Stimulated activated CD4-positive, alpha-beta T cell treated with anti-CD3 and anti-CD28 coated beads, Interleukin-1b, Interleukin-23, amount 100 ng/mL, for 48 hours (primary cell): ENCODE measurements at places on chromosomes 4 and X.

DNA sequence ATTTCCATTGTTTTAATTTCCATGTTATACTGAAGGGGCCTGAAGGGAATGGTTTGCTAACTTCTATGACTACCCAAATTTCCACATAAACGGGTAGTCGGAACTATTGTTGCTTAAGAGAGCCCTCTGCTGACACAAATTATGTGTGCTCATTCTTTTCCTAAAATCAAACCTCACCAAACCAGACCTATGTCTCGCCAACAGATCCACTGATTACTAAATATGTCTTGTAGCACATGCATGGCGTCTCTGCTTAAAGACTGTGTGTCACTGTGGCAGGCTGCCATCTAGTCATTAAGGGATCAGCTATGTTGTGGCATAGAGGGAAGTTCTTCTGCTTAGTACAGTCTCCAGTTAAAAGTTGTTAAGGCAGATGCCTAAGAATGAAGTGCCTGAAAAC lies 25.1 kb downstream of the PIR start:
- DNase-seq = no peak

DNA sequence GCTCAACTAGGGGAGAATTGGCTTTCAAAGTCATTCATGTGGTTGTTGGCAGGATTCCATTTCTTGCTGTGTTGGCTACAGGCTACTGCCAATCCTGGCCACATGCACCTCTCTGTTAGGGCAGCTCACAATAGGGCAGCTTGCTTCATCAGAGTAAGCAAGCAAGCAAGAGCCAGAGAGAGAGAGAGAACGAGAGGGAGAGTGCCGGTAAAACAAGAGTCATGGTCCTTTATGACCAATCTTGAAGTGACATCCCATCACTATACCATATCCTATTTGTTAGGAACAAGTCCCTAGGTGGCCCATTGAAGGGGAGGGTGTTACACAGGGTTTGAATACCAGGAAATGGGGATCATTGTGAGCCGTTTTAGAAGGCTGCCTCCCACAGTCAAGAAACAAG lies 33.0 kb upstream of the TLR2 start:
- peak; percentile 27 for DNase-seq

DNA sequence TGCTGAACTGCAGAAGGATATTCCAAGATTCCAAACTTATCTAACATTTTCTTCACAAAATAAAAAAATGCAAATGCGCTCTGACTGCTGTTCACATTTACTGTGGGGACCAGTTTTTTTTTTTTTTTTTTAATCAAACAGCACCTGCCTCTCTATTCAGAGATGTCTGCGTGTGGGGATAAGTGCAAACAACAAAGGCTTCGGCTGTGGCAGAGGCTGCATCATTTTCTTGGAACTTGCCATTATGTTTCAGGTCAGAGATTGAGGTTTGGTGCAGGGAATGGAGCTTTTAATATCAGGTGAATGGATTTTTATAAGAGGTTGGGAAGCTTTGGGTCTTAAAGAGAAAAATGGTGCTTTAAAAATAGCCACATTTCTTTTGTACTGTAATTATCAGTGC lies 78.2 kb upstream of the TET2 start:
- no peak for DNase-seq

- no peak for DNase-seq
Measured at GRCh38 chr4:163603257-163603656, 108.8 kb downstream of the TMA16 start.
